ENCODE measurements at places on chromosomes 11 and 22.

DNA sequence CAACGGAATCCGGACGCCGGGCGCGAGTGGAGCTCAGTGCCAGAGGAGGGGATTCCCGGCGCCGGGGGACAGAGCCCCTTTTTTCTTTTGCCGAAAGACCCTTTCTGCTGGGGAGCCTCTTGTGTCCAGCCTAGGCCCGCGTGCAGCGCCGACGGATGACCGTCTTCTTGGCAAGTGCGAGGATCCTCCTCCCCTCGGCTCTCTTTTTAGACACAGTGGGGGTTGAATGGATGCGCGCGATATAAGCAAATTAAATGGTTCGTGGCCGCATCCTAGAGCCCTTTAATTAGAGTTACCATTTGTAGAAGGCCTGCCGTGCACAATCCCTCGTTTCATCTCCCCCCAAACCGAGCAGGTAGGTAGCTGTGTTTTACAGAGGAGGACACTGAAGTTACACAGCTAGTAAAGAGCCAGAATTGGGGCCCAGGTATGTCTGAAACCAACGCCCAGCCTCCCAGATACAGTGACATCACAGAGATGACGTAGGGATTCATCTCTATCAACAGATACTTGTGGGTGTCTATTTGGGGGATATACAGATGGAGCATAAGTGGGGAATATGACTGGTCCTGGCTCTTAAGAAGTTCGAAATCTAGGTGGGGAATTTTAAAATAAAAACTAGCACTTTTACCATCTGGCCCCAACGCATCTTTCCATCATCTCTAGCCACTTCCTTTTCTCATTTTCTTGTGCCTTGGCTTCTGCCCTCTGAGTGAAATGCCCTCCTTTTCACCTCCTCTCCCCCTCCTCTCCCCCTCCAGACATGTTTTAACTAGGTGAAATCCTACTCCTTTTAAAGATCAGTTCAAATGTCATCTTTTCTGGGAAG, 875 bp downstream of the TCP11L1 start:
- no peak for DNase-seq

DNA sequence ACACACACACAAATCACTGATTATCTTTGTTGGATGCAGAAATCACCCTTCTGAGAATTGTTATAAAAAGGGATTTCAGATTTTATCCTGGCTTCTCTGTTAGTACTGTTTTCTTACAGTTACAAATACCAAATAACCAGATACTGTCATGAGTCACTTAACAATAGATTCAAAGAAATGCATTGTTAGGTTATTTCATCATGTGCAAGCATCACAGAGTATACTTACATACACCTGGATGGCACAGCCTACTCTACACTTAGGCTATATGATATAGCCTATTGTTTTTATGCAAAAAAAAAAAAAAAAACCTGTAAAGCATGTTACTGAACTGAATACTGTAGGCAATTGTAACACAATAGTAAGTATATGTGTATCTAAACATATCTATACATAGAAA, 319.2 kb upstream of the ARHGAP42 start:
- DNase-seq = no peak

GRCh38 chr11:36022882-36023281, 79.0 kb downstream of the LDLRAD3 start:
- DNase-seq = no peak

DNA sequence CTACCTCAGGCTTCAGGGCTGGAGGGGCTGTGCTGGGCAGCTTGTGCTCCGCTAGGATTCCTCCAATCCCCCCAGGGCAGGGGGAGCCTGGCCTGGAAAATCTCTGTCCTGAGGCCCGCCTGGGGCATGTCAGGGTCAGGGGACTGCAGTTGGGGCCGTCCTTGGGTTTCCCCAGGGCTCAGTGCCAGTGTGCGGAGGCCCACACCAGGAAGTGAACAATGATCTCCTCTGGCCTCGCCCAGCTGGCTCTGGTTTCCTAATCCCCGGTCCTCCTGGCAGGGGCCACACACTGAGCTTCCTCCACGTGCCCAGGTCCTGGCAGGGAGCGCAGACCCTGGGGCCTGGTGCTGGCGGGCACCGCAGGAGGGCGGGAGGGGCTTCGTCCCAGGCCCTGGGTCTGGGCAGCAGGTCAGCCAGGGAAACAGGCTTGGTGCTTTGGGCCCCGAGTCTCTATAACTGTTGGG, 1.4 kb upstream of the MUC2 start:
- no peak for DNase-seq

GRCh38 chr11:119634301-119634700, 94.7 kb downstream of the NECTIN1 start:
- no peak for DNase-seq

DNA sequence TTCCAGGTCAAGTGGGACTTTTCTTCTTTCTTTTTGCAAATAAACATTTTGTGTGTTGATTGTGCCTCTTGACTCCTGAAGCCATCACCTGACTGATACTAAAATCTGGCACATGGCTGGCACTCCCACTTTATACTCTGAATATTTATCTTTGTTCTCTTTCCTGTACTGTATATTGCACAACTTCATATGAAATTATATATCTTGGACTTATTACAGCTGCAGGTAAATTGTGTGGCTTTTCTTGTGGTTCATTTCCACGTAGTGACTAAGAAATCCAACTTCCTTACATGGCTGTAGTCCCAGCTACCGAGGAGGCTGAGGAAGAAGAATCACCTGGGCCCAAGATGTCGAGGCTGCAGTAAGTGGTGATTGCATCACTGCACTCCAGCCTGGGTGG, 23.7 kb upstream of the OR5B12 start:
- no peak for DNase-seq

DNA sequence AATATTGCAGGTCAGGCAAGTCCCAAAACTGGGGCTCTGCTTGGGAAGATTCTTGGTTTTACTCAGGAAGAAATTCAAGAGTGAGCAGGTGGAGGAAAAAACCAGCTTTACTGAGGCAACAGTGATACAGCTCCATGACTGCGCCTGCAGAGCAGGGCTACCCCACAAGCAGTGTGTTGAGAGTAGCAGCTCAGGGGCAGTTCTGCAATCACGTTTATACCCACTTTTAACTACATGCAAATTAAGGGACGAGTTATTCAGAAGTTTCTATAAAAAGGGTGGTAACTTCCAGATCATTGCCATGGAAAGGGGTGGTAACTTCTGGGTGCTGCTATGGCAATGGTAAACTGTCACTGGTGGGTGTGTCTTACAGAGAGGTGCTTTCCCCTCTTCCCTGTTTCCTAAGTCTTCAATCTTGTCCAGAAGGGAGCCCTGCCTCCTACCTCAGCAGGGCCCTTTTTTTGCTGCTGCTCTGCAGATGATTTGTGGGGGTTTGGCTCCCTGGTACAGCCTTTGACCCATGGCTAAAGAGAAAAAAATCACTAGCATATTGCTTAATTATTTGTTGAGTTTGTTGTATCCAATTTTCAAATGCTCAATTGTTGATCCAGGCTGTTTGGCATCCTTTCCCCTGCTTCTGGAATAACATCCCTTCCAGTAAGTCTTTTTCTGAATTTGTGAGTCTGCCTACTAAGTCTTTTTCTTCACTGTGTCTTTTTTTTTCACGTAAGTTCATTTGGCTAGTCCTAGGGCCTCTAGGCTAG, 30.0 kb upstream of the ME3 start:
- DNase-seq = no peak

DNA sequence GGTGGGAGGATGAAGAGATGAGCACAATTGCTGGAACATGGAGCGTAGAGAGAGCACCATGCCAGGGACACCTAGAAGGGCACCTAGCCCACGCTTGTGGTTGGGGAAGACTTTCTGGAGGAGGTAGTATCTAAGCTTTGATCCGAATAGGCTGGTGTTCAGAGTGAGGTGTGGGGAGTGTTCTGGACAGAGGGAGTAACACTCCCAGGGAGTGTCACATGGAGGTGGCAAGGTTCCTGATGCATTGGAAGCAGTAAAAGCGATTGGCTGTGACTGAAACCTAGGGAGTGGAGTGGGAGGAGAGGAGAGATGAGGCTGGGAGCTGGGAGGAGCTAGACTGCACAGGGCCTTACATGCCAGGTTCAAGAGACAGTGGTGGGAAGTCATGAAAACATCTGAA, 188.0 kb upstream of the NCAM1 start:
- no peak for DNase-seq

- DNase-seq = no peak
These were observed 569 bp downstream of the POLA2 start for GRCh38 chr11:65262381-65262680.

- DNase-seq = no peak
These were observed 8.2 kb upstream of the USP2 start for GRCh38 chr11:119389611-119390254.

GRCh38 chr11:17418444-17419081, 30.1 kb upstream of the KCNJ11 start:
- DNase-seq = no peak

- DNase-seq = no peak
These were observed 20.7 kb downstream of the LHFPL7 start for GRCh38 chr22:24925586-24926427.

GRCh38 chr11:63621071-63621470, 6.8 kb upstream of the PLAAT3 start:
- DNase-seq = no peak
